ENCODE measurements at places on chromosomes 11 and 22. TPM values are rescaled to one million over a fixed set of nuclear protein-coding genes. Genes with fewer than 3 reads are reported as not detected.
A peak's percentile ranks its signal among the peaks of the same experiment; 100 is the strongest.

GDPD4 gene
- total RNA-seq, result not detected

CRYBB2 gene
- not detected for total RNA-seq

MMP11 gene
- total RNA-seq, result 0.20 TPM

GTSE1 gene
- total RNA-seq, result 76.2 TPM

LRP5 gene
- 12.3 TPM for total RNA-seq

OR5B12 gene
- total RNA-seq, result not detected

OR2D2 gene
- not detected for total RNA-seq

ASPHD2 gene
- total RNA-seq, result 11.8 TPM

NRGN gene
- 8.4 TPM for total RNA-seq

TMPRSS4 gene
- not detected for total RNA-seq

DNA sequence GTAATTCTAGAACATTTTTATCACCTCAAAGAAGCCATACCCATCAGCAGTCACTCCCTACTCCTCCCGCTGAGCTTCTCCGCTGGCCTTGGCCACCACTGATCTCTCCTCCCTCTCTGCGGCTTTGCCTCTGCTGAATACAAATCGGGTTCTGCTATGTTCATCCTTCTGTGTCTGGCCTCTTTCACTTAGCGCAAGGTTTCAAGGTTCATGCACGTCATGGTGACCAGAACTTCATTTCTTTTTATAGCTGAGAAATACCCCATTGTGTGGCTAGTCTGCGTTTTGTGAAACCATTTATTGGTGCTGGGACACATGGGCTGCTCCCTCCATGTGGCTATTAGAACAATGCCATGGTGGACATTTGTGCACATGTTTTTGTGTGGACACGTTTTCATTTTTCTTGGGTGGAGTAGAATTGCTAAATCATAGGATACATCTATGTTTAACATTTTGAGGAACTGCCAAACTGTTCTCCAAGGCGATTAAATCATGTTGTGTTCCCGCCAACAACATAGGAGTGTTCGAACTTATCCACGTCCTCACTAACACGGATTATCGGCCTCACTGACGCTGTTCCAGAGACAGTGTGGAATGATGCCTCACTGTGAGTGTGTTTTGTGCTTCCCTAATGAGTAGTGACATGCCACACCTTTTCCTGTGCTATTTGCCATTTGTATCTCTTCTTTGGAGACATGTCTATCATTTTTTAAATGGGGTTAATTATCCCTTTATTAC is 24.2 kb upstream of the KRTAP5-6 start:
- DNase-seq, result no peak
- H3K27ac ChIP-seq, result no peak overlapping the region
- H3K36me3 ChIP-seq, result no peaks in the 10 kb centered on the region
- H3K27me3 ChIP-seq, result peaks cover 46% of the 10 kb centered on the region

GRCh38 chr11:103618528-103618927 is 417.9 kb upstream of the DDI1 start:
- peaks cover 4% of the 10 kb centered on the region for H3K27me3 ChIP-seq
- no peaks in the 10 kb centered on the region for H3K36me3 ChIP-seq
- no peak for DNase-seq
- H3K27ac ChIP-seq, result no peak overlapping the region

DNA sequence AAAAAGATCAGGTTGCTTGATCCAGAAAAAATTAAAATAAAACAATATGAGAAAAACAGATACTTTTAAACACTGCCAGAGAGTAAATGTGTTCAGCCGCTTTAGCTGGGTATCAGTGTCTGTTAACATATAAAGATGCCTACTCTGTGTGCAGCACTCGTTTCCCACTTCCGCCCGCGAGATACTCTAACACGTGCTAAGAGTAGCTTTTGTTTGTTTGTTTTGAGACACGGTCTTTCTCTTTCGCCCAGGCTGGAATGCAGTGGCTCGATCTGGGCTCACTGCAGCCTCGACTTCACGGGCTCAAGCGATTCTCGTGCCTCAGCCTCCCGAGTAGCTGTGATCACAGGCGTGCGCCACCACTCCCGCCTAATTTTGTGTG is 531 bp upstream of the MEN1 start:
- H3K4me1 ChIP-seq, result peaks cover 25% of the 10 kb centered on the region
- peaks cover 13% of the 10 kb centered on the region for H3K36me3 ChIP-seq

GRCh38 chr11:21896746-21897602 is 295.9 kb upstream of the ANO5 start:
- no peaks in the 10 kb centered on the region for H3K36me3 ChIP-seq
- H3K27me3 ChIP-seq, result no peaks in the 10 kb centered on the region
- no peak for DNase-seq

- H3K36me3 ChIP-seq, result peaks cover 14% of the 10 kb centered on the region
- H3K27me3 ChIP-seq, result no peaks in the 10 kb centered on the region
- H3K27ac ChIP-seq, result peak overlapping the region; percentile 71
- peak overlapping the region; percentile 80 for H3K4me3 ChIP-seq
- DNase-seq, result no peak
Observed at GRCh38 chr11:63670096-63670432, 1.1 kb downstream of the ATL3 start.

DNA sequence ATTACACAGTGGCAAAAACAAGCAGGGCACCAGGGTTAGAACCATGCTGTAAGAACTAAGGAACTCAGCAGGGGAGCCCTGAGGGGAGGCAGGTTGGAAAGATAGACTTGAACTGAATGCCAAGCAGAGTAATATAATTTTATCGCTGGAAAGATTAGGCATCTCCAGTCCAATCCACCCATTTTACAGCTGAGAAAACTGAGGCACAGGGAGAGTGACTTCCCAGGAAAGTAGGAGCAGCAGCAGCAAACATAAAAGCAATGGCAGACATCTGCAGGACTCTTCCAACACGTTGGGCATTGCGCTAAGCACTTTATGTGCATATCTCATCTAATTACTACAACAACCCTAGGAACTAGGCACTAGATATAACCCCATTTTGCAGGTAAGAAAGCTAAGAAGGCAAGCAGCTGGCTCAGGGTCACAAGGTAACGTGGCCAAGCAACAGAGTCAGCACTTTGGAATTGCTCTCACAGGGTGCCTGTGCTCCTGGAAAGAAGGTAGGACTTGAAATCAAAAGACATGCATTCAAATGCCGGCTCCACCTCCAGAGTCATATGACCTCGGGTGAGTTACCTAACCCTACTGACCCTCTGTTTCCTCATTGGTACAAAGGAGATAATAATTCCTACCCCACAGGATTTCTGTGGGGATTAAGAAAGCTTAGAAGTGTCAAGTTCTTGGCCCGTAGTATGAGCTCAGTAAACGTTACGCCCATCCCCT is 215.3 kb downstream of the BARX2 start:
- no peaks in the 10 kb centered on the region for H3K27me3 ChIP-seq
- no peak overlapping the region for H3K4me3 ChIP-seq
- DNase-seq, result no peak
- H3K4me1 ChIP-seq, result no peaks in the 10 kb centered on the region
- H3K27ac ChIP-seq, result no peak overlapping the region
- H3K36me3 ChIP-seq, result no peaks in the 10 kb centered on the region

DNA sequence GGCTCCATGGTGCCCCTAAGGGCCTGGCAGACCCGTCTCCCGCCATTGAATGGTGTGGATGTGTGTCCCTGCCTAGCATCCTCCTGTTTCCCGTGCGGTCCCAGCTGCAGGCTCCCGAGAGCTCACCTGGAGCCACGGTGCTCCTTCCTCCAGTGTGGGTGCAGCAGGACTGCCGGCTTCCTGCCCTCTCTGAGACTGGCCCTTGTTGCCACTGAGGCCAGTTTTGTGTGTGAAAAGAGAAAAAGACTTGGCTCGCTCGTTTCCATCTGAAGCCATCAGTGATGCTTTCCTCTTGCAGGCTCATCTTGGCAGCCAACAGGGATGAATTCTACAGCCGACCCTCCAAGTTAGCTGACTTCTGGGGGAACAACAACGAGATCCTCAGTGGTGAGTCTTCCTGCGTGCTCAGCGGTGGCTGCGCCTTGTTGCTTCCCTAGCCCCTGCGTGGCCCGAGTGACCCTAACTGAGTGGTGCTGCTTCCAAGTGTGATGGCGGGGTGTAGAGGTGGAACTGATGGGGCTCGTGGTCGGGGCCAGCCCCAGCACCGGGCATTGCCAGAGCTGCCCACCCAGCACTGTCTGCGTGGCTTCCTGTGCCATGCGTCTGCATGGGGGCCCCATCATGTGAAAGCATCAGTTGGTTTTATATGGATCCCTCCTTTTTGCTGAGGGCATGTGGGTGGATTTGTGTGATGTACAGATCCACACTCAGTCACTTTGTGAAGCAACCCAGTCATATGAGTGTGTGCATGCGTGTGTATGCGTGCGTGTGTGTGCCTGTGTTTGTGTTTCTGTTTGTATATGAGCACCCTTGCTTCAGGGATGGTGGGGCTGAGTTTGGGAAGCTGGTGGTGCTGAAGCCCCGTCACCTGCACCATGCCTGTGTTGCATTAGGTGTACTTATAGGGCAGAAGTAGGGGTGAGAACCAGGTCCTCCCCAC is 22.4 kb downstream of the TANGO2 start:
- DNase-seq, result no peak
- H3K4me1 ChIP-seq, result peaks cover 2% of the 10 kb centered on the region
- H3K4me3 ChIP-seq, result no peak overlapping the region
- H3K27me3 ChIP-seq, result no peaks in the 10 kb centered on the region

GRCh38 chr22:41324821-41325528 is 23.6 kb downstream of the ZC3H7B start:
- H3K4me3 ChIP-seq, result no peak overlapping the region
- no peak for DNase-seq
- peaks cover 23% of the 10 kb centered on the region for H3K36me3 ChIP-seq
- no peaks in the 10 kb centered on the region for H3K27me3 ChIP-seq
- H3K27ac ChIP-seq, result no peak overlapping the region
- H3K4me1 ChIP-seq, result no peaks in the 10 kb centered on the region

DNA sequence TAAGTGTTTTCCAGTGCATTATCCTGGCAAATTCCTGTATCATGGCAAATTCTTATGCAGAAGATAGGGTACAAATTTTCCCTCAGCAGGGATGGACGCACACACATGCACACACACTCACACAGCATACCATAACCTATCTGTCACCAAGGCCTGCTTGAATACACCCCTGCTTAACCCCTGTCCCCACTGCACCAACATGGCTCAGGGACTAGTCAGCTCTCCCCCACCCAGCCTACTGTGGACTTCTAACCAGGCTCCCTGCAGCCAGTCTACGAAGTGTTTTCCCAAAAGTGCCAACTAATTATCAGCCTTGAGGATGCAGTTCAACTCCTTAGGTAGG is 63.1 kb downstream of the RAB30 start:
- no peaks in the 10 kb centered on the region for H3K27me3 ChIP-seq
- DNase-seq, result no peak
- no peak overlapping the region for H3K27ac ChIP-seq
- no peaks in the 10 kb centered on the region for H3K36me3 ChIP-seq
- H3K4me3 ChIP-seq, result no peak overlapping the region
- peaks cover 34% of the 10 kb centered on the region for H3K4me1 ChIP-seq

DNA sequence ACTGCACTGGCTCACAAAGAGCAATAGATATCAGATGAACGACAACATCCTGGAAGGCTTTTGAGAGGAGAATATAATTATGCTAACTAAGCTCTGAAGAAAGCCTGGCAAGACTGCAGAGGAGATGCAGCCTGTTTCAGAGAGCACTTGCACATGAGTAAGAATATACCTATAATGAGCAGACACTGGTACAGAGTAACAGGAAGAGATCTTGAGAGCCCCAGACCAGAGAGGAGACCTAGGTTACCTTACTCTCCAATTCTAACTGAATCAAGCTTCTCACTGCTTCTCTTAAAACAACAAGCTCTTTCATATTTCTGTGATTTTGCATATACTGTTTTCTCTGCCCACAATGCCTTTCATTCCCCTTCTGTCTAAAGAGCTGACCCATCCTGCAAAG is 66.5 kb downstream of the FAM168A start:
- no peak for DNase-seq
- H3K4me3 ChIP-seq, result no peak overlapping the region
- no peak overlapping the region for H3K27ac ChIP-seq
- peaks cover 2% of the 10 kb centered on the region for H3K36me3 ChIP-seq
- no peaks in the 10 kb centered on the region for H3K27me3 ChIP-seq

GRCh38 chr11:35785287-35786167 is 123.0 kb downstream of the TRIM44 start:
- no peak for DNase-seq
- H3K36me3 ChIP-seq, result no peaks in the 10 kb centered on the region
- no peaks in the 10 kb centered on the region for H3K27me3 ChIP-seq

GRCh38 chr11:65699306-65699705 is 12.7 kb upstream of the KAT5 start:
- no peak overlapping the region for H3K27ac ChIP-seq
- peaks cover 20% of the 10 kb centered on the region for H3K27me3 ChIP-seq
- peaks cover 7% of the 10 kb centered on the region for H3K4me1 ChIP-seq
- DNase-seq, result no peak
- H3K4me3 ChIP-seq, result no peak overlapping the region

DNA sequence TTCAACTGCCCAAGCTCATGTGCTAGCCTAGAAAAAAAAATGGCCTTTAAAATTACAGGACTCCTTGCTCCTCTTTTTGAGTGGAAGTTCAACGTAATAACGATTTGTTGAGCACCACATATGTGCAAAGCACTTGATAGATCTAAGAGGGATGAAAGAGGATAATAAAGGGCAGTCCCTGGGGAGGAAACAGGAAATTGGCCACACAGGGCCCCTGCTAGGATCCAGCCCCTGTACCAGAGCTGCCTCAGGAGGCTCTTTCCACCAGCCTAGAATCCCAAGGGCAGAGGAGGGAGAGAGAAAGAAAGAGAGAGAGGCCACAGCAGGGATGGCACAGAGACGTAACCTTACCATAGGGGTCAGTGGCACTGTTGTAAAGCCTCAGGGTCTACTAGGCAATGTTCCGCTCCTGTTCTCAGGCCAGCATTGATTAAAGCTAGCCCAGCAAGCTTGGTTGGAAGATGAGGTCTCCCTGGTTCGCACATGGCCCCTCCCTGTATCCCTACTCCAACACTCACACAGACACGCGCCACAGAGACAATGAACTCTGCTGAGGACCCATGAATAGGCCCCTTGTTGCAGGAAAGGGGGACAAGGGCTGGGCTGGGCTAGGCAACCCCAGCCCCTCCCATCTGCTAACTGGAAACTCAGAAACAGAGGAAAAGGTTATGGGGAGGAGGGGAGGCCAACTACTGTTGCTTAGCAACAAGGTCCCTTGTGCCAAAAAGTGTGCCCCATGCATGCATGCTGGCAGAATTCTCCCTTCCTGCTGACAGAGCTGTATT is at the start of gene TMPRSS5:
Gene TMPRSS5, minus strand, starts transcription at position 438 of the 785 bp plus-strand sequence. Its CDS starts 84 bp downstream, at position 354.
- DNase-seq, result no peak
- peaks cover 8% of the 10 kb centered on the region for H3K36me3 ChIP-seq
- no peak within 1 kb of the TSS for H3K27ac ChIP-seq
- H3K27me3 ChIP-seq, result no peaks in the 10 kb centered on the region
- H3K4me3 ChIP-seq, result no peak within 1 kb of the TSS

DNA sequence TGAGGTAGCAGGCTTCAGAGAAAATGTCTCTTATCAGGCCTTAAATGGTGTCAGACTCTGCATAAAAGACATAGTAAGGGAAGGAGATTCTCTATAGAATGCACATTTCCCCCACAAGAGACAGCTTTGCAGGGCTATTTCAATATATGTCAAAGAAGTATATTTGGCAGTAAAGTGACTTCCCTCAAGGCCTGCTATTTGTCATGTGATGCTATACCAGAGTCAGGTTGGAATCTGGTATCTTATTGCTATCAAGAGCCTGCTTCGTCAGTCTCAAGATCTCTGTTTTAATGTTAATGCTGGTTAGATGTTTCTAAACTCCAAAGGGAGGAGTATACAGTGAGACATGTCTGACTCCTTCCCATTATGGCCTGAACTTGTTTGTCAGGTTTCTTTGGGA is 40.4 kb upstream of the MTMR2 start:
- no peaks in the 10 kb centered on the region for H3K27me3 ChIP-seq
- no peak overlapping the region for H3K4me3 ChIP-seq
- no peaks in the 10 kb centered on the region for H3K4me1 ChIP-seq
- no peak overlapping the region for H3K27ac ChIP-seq
- no peak for DNase-seq

GRCh38 chr22:47209547-47210023 is 447.1 kb downstream of the TBC1D22A start:
- no peaks in the 10 kb centered on the region for H3K27me3 ChIP-seq
- H3K4me3 ChIP-seq, result no peak overlapping the region
- H3K36me3 ChIP-seq, result no peaks in the 10 kb centered on the region
- no peak overlapping the region for H3K27ac ChIP-seq
- H3K4me1 ChIP-seq, result no peaks in the 10 kb centered on the region
